H9 (cell line): ENCODE measurements at places on chromosomes 1 and 21. TPM values are rescaled to one million over a fixed set of nuclear protein-coding genes. Genes with fewer than 3 reads are reported as not detected.

FCER1A gene
- not detected in 2 replicates for total RNA-seq

RYR2 gene
- total RNA-seq: 3.3 and 3.4 TPM in 2 replicates

TTC22 gene
- 0.55 and 0.59 TPM in 2 replicates for total RNA-seq

PGLYRP3 gene
- not detected in 2 replicates for total RNA-seq

GBP6 gene
- not detected in 2 replicates for total RNA-seq

FAM167B gene
- 1.5 and 2.1 TPM in 2 replicates for total RNA-seq

SDC3 gene
- total RNA-seq: 24.2 and 25.9 TPM in 2 replicates

CORT gene
- 0.33 TPM in 1 of 2 replicates, not detected in the other for total RNA-seq

RAB3B gene
- 28.5 and 30.6 TPM in 2 replicates for total RNA-seq

HPCAL4 gene
- total RNA-seq: 0.15 TPM in 2 replicates

MTMR11 gene
- 3.9 and 4.0 TPM in 2 replicates for total RNA-seq

KCNJ15 gene
- not detected in 2 replicates for total RNA-seq

ALDH4A1 gene
- total RNA-seq: 26.1 TPM in 2 replicates

CLEC20A gene
- total RNA-seq: not detected in 2 replicates

PIGC gene
- 17.5 and 18.8 TPM in 2 replicates for total RNA-seq

CFAP74 gene
- 0.28 and 0.44 TPM in 2 replicates for total RNA-seq

SIM2 gene
- not detected in 2 replicates for total RNA-seq

STIL gene
- 26.6 and 26.9 TPM in 2 replicates for total RNA-seq

OR2T33 gene
- total RNA-seq: not detected in 2 replicates

ILDR2 gene
- 1.1 and 1.7 TPM in 2 replicates for total RNA-seq

SPRR3 gene
- not detected in 2 replicates for total RNA-seq

KCNC4 gene
- total RNA-seq: 8.4 and 8.9 TPM in 2 replicates

IRF2BP2 gene
- total RNA-seq: 80.2 and 80.3 TPM in 2 replicates

FAM72B gene
- 8.5 and 9.2 TPM in 2 replicates for total RNA-seq

FCRL3 gene
- total RNA-seq: not detected in 2 replicates

E2F2 gene
- total RNA-seq: 5.1 TPM in 2 replicates

CD1B gene
- total RNA-seq: not detected in 2 replicates

GUCA2B gene
- total RNA-seq: not detected in 2 replicates

REN gene
- not detected in 2 replicates for total RNA-seq

NECTIN4 gene
- 0.33 and 0.64 TPM in 2 replicates for total RNA-seq

OR6K3 gene
- total RNA-seq: not detected in 2 replicates

SPRR5 gene
- total RNA-seq: not detected in 2 replicates

NBPF6 gene
- total RNA-seq: not detected in 2 replicates

HUNK gene
- total RNA-seq: 5.7 and 5.8 TPM in 2 replicates

HHIPL2 gene
- total RNA-seq: 0.15 and 0.39 TPM in 2 replicates
